ENCODE measurements at places on chromosomes 6 and 20.

- no peak for DNase-seq
Observed at GRCh38 chr6:4956625-4957024, 47.2 kb downstream of the RPP40 start.

DNA sequence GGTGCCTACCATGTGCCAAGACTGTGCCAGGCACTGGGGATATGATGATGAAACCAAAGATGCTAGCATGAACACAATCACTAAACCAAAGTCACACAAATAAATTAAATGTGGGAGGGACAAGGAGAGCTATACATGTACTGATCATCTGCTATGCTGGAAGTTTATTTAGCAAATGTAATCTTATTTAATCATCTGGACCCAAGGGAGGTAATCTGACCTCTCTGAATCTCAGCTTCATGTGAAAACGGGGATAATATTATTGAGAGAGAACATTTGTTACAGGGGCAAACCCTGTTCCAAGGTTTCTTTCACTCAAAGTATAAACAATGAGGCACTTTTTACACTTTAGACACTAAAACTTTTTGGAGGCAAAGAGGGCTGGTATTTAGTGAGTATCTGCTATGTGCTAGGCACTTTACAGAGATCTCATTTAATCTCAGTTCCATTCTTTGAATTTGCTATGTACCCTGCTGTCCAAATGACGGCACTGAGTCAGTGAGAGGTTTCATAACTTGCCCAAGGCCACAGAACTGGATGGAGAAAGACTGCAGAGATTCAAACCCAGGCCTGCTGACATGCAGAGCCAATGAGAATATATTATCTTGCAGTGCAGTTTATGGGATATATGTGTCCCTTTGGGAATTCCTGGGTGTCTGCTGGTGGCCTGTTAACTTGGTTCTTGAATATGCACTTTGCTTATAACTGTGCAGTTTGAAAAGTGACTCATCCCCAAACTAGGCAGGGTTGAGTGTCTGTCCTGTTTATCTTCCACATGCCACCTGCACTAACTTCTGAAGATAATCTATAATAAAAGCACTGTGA is 3.3 kb upstream of the ASXL1 start:
- DNase-seq: no peak

DNA sequence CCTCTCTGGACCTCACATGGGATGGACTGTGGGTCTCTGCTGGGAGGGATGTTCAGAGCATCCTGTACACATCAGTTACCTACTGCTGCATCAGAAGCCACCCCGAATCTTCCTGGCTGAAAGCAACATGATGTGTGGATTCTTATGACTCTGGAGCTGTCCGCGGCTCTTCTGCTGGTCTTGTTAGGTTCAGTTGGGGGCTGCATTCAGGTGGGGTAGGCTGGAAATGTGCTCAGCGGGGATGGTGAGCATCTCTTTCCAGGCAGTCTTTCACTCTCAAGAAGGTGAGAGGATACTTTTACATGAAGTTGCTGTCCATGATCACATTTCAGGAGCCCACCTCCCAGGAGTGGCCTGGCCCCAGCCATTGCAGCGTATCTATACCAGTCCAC is 5.2 kb upstream of the CST5 start:
- DNase-seq: no peak

DNA sequence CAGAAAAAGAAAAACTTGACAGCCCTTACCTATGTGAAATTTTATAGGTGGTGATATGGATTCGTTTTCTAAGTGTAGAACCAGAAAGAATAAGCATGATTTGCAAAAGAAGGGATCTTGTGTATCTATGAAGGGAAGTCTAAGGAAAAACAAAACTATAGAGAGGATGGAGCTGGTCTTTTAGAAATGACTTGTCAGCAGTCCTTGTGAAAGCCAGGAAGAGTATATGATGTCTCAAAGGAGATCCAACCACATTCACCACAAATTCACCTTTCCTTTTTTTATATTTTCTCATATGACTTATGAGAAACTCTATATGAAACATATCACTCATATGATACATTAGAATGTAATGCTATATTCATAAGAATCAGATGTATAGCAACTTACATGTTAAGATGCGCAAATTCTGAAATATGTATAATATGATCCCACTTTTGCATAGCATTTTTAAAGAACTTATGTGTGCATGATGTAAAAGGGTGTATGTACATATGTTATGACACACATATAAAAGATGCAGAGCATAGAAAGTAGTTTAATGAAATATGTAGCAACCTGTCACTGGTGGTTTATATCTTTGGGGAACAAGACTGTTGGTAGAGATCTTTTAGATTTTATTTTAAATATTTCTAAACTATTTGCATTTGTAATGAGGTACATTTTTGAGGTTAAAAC is 91.9 kb upstream of the NUP153 start:
- no peak for DNase-seq

GRCh38 chr20:21920211-21920610 is 214.7 kb downstream of the PAX1 start:
- DNase-seq: no peak

GRCh38 chr6:127162836-127163235 is 44.4 kb downstream of the RSPO3 start:
- DNase-seq: no peak

DNA sequence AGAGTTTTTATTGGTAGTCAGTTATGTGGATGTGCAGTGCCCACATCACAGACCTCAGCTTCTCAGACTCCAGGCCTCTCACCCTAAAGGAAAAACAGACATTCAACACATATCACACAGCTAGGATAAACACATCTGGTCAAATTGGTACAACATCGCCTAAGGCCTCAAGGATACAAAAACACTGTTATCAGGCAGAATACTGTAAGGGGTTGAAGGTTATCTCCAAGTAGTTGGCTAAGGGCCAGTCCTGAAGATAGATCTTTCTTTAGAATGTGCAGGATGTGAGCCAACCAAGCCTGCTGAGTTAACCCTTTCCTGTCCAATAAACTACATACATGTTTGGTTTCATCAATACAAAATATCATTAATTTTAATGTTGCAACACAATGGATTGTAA is 308.4 kb upstream of the GJE1 start:
- no peak for DNase-seq

DNA sequence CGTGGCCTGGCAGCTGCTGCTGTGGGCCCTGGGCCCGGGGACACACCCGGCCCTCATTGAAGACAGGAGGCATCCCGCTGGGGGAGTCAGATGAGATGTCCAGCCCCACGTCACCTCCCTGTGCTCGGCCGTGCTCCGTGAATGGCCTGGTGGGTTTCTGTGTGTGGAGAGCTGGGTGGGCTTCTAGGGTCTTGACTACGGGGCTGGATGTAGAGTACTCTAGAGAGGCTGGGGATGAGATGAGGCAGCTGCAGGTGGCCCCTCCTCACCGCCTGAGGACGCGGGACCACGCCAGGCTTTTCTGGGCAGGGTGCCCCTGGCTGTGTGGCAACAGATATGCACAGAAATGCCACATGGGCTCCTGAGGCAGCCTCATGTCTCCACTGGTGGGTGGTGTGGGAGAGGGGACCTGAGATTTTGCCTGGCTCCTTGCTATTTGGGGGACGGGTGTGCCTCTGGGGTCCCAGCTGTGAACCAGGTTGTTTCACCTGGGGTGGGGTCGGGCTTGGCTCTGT is 8.4 kb upstream of the BHLHE23 start:
- DNase-seq: no peak

DNA sequence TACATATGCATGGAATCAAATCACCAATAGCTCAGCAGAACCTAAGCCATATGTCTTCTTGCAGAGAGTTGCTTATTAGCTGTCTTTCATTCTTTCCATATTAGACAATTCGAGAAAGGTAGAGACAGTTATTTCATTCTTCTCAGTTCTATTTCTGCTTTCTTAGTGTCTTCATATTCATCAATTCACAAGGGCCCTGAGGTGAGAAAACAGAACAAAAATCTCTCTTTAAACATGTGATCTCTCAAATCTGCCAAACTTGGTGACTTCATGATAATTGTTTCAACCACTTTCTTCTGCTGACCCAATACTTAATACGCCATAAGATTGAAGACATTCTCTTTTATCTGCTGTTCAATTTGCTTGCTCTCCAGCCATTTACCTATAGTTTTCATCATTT is 229.7 kb upstream of the MARCKS start:
- DNase-seq: no peak

- DNase-seq: no peak
Observed at GRCh38 chr6:113960795-113961194, 10.2 kb downstream of the HDAC2 start.

- no peak for DNase-seq
Observed at GRCh38 chr20:53216478-53216855, 244.3 kb downstream of the TSHZ2 start.

GRCh38 chr20:17339000-17339399 is 112.2 kb downstream of the PCSK2 start:
- DNase-seq: no peak

DNA sequence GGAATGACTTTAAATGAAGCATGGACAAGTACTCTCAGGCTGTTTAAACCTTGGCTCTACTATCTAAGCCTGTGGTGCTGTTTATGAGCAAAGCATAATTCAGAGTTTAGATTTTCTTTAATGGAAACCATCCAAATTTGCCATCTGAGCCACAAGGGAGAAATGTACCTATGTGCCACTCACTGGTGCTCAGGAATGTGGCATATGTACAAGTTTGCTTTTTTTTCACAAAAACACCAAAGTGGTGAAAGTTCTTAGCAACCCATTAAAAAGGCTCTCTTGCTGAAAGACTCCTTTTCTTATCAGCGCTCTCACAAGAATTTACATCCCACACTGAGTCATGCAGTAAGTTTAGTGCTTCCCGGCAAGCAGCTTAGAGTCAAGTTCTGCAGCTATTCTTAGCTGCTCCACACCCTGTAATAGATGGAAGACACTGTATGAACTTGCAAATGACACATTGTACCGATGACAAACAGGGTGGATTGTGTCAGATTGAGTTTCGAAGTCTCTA is 57.3 kb upstream of the MLIP start:
- DNase-seq: no peak

GRCh38 chr20:46767127-46767761 is 57.8 kb downstream of the SLC2A10 start:
- DNase-seq: peak; percentile 34

GRCh38 chr6:84645000-84645399 is 119.4 kb downstream of the TBX18 start:
- DNase-seq: no peak

DNA sequence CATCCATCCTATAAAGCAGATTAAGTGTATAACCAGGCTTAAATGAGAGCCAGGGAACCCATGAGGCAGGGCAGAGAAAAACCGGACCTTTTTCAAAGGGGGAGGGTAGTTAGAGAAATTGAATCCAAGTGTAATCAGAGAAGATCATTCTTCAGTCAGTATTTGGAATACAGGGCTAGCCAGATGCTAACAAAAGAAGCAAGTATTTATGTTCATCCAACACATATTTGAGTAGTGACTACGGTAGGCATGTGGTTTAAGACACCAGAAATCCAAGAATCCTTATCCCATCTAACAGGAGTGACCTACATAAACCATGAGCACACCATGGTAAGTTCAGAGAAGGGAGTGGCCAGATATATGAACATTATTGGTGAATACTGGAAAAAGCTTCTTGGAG is 46.8 kb upstream of the FAM83C start:
- no peak for DNase-seq

- no peak for DNase-seq
Observed at GRCh38 chr20:2108498-2108897, 6.9 kb downstream of the STK35 start.

- no peak for DNase-seq
Observed at GRCh38 chr20:1123666-1124065, 5.3 kb downstream of the PSMF1 start.

- no peak for DNase-seq
Observed at GRCh38 chr20:38209736-38210405, 44.8 kb upstream of the TGM2 start.

DNA sequence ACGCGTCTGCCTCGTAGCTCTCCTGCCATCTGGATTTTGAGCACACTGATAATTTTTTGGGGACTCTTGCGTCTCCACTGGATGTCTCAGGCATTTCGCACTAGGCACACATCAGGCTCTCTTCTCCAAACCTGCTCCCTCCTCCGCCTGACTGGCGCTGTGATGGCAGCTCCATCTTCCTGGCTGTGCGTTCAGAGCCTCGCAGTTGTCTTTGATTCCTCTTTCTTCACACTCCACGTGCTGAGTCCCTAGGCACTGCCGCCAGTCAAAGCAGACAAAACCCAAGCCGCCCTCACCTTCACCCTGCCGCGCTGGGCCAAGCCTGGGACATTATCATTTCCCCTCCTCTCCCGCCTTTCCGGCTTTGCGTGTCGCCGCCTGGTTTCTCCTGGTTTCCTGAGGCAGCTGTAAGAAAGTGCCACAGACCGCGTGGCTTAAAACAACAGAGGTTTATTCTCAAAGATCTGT is 778 bp downstream of the PSMG4 start:
- peak; percentile 54 for DNase-seq

DNA sequence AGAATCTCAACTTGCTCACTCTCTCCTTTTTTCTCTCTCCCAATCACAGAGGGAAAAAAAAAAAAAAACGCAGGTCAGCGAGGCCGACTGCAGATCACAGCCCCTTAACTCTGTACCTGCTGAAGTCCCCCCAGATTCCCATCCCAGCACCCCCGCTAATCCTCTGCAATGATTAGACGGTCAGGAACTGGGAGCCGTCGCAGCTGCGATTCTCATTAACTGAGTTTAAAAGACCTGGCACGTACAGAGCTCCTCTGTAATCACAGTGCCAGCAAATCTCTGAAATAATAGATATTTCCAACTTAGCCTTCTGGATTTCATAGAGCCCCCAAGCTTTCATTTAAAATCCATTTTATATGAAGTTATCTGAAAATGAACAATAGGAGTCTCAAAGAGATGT is 84.4 kb downstream of the ANKRD60 start:
- no peak for DNase-seq

GRCh38 chr6:5850848-5851255 is 155.9 kb downstream of the NRN1 start:
- no peak for DNase-seq

DNA sequence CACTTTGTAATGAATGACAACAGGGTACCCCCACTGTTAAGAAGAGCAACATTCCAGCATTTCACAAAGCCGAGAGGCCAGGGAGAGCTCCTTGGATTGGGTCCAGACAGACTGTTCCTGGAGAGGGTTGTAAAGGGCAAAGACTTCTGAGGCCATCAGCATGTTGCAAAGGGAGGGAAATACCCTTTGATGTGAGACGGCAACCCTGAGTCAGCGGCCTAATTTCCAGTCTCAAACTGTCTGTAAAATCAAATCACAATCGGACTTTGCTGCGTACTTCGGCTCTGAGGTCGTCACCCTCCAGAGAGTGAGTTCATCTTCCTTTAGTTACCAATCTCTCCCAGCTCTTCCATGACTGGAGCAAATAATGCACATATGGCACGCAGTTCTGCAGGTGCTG is 101.0 kb upstream of the DTNBP1 start:
- no peak for DNase-seq

DNA sequence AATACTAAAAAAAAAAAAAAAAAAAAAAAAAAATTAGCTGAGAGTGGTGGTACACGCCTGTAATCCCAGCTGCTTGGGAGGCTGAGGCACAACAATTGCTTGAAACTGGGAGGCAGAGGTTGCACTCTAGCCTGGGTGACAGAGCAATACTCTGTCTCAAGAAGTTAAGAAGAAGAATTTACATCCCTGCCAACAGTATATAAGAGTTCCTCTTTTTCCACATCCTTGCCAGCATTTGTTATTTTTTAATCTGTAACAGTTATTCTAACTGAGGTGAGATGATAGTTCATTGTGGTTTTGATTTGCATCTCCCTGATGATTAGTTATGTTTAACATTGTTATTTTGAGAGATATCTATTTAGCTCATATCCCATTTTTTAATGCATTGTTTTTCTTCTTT is 20.3 kb upstream of the DYNLRB1 start:
- no peak for DNase-seq

Data from activated naive CD4-positive, alpha-beta T cell treated with anti-CD3 and anti-CD28 coated beads, Interleukin-2, amount 10 ng/mL, durations not matched to agents 7 days and 5 days (primary cell).